Heart right ventricle (tissue), 16 donors: ENCODE measurements at places on chromosomes 6 and 20. TPM values are rescaled to one million over a fixed set of nuclear protein-coding genes. Genes with fewer than 3 reads are reported as not detected.

DNA sequence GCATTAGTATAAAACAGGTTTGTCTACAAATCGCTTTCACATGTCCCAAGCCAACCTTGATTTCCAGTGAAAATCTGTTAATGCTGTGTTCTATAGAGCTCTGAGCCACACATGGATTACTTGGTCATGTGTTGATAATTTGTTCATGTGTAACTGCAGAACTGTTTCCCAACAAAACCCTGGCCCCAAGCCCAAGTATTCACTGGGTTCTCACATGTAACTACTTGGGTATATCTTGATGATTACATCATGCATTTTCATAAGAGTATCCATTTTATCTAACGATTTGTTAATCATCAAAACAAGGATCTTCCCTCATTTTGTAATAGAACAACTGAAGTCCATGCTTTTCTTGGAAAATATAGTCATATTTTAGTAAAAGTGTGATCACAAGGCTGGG, 657.6 kb downstream of the PRKN start:
- DNase-seq = no peak

DNA sequence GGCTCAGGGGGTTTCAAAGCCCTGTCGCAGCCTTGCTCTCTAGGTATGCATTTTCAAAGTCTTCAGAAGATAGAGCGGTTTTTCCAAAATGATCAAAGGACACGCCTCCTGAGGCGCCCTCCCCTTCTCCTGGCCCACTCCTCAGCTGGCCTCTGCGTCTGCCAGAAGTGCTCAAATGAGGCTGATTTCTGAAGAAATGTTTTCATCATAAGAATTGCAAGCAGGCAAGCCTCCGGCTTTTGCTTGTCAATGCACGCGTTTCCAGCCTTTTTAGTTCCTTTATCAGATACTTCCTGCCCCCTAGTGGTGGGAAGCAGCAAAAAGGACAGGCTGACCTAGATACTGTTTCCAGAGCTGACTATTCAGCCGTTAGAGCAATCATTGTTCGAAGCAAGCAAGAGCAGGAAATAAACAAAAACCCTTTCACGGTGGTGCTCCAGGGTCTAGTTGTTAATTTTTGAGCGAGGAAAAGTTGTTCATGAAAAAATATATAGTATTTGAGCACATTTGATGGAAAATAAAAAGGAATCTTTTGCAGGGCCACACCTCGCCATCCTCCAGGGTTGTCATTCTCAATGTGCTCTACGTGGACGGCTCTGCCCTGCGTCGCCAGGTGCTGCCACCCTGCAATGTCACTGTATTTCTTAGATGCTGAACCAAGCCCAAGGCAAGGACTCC, 93.4 kb upstream of the ASF1A start:
- peak; percentile 25 for DNase-seq

- DNase-seq = no peak
Measured at GRCh38 chr20:47202733-47203667, 153.5 kb downstream of the ZMYND8 start.

- DNase-seq = no peak
Measured at GRCh38 chr6:135066806-135067205, 12.2 kb upstream of the HBS1L start.

GRCh38 chr6:16391451-16391912, 153.1 kb downstream of the GMPR start:
- no peak for DNase-seq

DNA sequence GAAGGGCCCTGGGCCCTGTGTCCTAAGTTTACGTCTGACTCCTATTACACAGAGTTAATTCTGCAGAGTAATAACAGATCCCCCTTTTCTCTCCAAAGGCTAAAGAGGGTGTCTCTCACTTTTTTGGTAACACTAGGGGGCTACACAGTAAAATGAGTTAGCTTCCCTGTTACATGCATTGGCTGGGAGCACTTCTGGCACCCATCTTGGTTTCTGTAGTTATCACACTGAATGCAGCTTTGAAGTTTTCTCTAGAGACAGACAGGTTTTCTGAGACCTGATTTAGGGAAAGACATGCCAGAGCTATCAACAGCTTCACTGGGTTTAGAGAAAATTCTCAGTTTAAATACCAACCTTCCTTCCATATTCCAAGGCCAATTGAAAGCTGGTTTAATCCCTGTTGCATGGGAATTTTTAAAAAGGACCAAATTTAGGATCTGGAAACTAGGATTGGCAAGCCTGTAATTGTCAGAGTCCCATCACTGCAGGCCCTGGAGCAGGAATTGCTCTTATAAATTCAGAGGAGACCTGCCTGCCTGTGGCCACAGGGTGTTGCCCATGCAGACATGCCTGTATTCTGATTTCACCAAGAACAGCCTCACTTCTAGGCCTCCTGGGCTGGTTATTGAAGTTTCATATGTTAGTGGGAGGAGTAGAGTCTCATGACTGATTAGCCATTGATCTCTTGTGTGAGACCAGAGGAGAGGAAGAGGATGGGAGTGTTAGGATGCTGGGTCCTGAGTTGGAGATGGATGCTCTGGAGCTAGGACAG, 29.4 kb downstream of the RNF8 start:
- DNase-seq = no peak

DNA sequence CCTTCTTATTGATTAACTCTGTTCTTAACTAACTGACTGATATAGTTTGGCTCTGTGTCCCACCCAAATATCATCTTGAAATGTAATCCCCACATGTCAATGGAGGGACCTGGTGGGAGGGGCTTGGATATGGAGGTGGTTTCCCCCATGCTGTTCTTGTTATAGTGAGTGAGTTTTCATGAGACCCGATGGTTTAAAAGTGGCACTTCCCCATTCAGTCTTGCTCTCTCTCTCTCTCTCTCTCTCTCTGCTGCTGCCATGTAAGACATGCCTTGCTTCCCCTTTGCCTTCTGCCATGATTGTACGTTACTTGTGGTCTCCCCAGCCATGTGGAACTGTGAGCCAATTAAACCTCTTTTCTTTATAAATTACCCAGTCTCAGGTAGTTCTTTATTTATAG, 81.8 kb upstream of the SPACA1 start:
- DNase-seq = no peak

The VWA7 gene
- 28.3 TPM for total RNA-seq

The FAM217A gene
- not detected for total RNA-seq

DNA sequence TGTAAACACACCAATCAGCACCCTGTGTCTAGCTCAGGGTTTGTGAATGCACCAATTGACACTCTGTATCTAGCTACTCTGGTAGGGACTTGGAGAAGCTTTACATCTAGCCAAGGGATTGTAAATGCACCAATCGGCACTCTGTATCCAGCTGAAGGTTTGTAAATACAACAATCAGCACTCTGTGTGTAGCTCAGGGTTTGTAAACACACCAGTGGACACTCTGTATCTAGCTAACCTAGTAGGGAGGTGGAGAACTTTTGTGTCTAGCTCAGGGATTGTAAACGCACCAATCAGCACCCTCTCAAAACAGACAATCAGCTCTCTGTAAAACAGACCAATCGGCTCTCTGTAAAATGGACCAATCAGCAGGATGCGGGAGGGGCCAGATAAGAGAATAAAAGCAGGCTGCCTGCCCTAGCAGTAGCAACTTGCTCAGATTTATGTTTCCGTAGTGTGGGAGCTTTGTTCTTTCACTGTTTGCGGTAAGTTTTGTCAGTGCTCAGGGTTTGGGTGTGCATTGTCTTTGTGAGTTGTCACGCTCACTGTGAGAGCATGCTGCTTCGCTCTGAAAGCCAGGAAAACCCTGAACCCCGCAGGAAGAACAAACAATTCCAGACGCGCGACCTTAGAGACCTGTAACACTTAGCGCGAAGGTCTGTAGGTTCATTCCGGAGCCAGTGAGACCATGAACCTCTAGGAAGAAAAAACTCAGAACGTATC, 37.0 kb downstream of the RIOK1 start:
- no peak for DNase-seq

GRCh38 chr20:25389858-25390537, 637 bp downstream of the ABHD12 start:
- DNase-seq = peak; percentile 50

GRCh38 chr20:8447262-8448120, 315.4 kb downstream of the PLCB1 start:
- DNase-seq = no peak

GRCh38 chr20:48008850-48009515, 223.7 kb upstream of the SULF2 start:
- no peak for DNase-seq

The CAGE1 gene
- 0.32 TPM for total RNA-seq

The OR2H1 gene
- total RNA-seq = not detected

DNA sequence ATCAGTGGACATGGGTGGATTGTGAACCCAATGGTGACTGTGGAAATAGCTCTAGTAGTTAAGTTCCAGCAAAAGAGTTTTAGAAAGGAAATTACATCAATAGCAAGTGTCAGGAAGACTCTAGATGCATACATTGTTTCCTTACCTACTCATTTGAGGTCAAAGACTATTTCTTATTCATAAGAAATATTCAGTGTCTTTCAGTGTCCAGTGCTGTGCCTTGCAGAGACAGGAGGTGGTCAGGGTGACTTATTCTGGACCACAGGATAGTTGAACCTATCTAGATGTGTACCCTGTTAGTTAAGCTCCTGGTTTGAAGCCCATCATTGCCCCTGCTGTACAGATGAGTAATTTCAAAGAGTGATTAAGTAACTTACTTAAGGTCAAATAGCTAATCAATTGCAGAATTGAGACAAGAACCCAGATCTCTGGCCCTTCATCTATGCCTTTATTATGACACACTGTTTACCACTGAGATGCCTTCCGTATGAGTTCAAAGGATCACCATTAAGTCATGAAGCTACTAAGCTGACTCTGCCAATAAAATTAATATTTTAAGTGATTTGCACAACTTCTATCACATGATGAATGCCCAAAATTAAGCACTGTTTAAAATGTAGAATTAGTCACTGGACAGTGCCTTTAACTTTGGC, 136.1 kb downstream of the PDSS2 start:
- DNase-seq = no peak

DNA sequence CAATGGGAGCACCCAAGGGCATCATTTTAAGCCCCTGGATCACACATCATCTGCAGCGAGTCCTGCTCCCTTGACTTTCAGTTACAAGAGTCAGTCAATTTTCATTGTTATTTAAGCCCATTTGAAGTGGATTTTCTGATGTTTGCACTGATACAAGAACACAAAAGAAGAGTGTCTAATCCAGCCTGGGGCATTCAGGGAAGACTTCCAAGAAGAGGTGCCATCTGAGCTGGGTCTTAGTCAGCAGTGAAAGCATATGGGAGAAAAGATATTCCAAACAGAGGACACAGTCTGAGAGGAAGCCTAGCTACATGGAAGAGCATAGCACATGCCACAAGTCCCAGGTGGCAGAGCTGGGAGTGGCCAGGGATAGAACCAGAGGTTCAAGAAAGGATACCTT, 10.4 kb upstream of the FOXP4 start:
- DNase-seq = no peak

DNA sequence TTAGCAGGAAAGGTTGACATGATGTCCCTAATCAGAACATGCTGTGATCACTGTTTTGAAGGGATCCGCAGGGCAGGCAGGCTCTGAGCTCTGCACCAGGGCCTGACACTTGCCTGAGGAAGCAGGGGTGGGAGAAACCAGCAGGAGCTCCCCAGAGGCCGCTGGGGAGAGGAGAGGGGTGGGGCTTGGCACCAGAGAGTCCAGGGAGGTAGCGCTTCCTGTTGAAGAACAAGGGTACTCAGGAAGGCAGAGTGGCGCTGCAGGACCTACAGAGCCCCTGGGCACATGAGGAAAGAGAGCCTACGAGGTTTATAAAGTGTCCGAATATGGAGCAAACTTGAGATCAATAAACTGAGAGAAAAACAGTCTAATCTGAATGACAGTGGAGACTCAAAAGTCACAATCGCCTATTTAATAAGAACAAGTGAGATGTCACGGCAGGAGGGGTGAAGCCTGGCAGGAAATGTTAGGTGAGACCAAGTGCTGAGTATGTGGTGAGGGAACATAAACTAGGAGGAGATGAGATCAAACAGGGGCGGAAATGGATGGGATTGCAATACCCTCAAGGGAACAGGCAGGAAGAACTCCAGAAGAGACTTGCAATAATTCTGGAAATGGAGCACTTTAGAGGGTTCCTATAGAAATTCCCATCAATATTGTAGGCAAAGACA, 5.8 kb upstream of the TBXT start:
- DNase-seq = no peak

GRCh38 chr6:120260636-120261035, 911.1 kb upstream of the MAN1A1 start:
- DNase-seq = no peak

The LRFN2 gene
- total RNA-seq = not detected
